NCI-H2081 (cell line): ENCODE measurements at places on chromosomes 6 and 20.

GRCh38 chr6:108744996-108745395, 103.2 kb upstream of the ARMC2 start:
- DNase-seq, result no peak

DNA sequence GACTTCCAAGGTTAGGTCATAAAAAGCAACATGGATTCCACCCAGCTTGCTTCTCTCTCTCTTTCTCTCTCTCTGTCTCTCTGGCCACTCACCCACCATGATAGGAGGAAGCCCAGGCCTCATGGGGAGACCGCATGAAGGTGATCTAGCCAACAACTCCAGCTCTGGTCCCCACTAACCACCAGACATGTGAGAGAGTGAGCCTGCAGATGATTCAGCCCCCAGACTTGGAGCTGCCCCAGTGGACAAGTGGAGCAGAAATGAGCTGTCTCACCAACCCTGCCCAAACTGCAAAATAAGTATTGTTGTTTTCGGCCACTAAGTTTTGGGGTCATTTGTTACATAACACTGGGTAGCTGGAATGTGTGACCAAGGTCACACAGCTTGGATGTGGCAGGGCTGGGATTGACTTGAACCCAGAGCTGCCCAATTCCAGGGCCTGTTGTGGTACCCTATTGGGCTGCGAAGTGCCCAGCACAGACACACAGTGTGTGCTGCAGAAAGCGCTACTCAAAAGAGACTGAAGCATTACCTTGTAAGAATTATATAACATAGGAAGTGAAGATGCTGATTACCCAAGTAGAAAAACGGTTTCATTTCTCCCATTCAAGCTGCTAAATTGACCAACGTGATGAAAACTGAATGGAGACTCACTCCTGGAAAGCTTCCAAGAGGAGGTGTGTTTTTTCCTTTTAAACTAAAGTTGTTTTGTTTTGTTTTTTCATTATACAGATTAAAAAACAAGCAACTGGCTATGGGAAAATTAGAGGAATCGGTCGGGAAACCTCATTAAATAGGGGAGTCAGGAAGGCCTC, 9.1 kb upstream of the TLDC2 start:
- DNase-seq, result no peak

- DNase-seq, result peak; percentile 23
These were observed 139.3 kb downstream of the UNC5CL start for GRCh38 chr6:40899684-40900155.

DNA sequence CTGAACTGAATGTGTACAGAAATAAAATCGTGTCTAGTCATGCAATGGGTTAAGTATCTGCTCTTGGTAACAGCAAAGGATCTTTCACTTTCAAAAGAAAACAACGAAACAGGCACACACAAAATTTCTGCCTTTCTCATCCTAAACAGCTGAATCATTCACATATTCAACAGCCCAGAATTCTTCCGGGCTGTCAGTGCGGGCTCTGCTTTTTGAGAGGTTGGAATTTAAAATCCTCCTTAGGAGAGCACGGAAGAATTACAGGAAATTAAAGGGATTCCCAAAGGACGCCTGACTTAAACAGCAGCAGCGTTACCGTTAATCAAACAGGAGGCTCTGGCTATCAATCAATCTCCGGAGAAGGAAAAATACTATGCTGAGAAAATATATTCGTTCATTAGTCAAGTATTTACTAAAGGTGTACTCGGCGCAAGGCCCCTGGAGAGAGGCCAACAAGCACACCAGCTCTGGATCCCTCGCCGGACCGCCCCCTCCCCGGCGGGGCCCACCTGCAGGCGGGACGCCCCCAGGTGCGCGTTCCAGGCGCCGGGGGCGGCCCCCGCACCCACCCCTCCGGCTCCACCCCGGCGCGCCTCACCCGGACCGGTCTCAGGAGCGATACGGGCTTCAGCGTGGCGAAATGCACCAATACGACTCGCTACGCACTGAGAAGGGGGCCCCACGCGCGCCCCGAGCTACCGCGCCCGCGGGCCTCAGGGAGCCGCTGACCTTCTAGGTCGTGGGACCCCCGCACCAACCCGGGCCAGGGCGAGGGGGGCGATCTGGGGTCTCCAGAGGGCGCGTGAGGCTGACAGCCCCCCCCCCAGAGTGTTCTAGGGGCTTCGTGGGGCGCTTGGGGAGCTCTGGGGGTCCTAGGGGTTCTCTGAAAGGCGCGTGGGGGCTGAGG, 1.0 kb downstream of the NAPB start:
- DNase-seq, result peak; percentile 70

DNA sequence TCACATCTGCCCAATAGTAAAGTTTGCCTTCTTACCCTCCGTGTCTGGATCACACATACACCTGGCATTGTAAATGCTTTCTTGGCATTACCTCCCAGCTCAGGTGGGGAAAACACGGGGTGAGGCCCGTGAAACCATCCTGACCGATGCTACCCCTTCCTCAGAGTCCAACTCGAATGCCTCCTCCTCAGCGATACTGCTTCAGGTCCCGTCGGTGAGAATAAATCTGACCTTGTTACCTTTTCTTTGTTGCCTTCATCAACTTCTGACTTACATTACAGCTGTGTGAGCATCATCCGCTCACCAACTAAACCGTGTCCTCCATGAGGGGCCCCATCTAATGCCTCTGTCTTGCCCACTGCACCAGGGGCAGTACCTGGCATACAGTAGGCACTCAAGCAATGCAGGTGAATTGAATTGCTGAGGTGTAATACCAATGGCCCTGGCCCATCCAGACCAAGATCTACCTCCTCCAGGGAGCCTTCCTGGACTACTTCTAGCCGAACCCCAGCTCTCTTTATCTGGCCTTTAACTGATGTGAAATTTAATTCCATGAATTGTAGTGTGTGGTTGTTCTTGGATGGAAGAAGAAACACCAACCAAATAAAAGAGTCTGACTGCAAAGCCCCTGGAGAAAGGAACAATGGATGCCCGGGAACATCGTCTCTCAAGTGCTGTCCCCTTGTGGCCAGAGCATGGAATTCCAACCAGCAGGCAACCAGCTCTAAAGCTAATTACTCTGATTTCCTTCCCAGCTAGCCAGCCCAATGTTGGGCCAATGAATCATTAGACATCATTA, 141.5 kb downstream of the ANKRD60 start:
- DNase-seq, result peak; percentile 52

- DNase-seq, result no peak
These were observed 271.8 kb downstream of the PRL start for GRCh38 chr6:22024973-22025467.

DNA sequence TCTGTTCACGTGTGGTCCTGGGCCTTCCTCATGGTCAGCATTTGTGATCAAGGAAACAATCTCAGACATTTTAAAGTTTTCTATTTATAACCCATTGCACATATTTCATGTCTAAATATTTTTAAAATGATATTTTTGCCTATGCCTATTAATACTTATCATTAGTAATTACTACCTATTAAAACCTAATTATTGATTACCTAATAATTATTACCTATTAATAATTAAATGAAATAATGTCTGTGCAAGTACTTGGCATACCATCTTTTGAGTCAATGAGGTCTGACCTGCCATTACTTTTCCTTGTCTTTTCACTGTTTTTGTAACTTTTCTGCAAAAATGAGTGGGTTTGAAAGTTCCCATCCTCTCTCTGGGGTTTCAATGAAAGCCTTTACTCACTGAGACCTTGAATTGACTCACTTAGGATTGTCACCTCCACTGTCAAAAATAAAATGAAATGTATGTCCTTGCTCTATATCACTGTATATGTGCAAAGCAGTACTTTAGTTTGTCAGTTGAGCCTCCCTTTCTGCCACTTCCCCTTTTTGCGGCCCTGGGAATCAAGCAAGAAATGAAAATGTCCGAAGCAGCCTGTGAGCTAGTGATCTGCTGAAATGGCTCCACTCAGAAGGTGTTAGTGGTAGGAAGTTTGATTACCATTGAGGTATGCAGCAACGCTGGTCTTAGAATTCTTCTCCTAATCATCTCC, 87.8 kb downstream of the L3MBTL3 start:
- DNase-seq, result no peak

DNA sequence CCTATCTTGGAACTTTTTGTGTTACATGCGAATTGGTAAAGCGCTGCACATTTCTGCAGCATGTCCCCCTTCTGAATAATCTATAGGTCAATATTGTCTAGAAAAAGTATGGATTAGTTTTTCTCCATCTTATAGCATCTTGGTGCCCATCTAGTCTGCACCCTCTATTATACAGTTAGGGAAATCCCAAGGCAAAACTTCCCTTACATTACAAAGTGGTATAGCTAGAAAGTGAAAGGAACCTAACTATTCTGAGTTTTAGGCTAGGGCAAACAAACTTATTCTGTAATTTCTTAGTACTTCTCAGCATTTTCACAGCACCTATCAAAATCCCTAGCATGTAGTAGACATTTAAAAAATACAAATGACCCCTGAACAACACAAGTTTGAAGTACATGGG, 133.5 kb upstream of the CCDC28A start:
- no peak for DNase-seq

- no peak for DNase-seq
These were observed 101.8 kb downstream of the TNFAIP3 start for GRCh38 chr6:137968901-137969300.
